ENCODE measurements at places on chromosomes 13 and 19.
A peak's percentile ranks its signal among the peaks of the same experiment; 100 is the strongest.

GRCh38 chr13:24063281-24063877 is 97.1 kb upstream of the SPATA13 start:
- DNase-seq, result no peak

DNA sequence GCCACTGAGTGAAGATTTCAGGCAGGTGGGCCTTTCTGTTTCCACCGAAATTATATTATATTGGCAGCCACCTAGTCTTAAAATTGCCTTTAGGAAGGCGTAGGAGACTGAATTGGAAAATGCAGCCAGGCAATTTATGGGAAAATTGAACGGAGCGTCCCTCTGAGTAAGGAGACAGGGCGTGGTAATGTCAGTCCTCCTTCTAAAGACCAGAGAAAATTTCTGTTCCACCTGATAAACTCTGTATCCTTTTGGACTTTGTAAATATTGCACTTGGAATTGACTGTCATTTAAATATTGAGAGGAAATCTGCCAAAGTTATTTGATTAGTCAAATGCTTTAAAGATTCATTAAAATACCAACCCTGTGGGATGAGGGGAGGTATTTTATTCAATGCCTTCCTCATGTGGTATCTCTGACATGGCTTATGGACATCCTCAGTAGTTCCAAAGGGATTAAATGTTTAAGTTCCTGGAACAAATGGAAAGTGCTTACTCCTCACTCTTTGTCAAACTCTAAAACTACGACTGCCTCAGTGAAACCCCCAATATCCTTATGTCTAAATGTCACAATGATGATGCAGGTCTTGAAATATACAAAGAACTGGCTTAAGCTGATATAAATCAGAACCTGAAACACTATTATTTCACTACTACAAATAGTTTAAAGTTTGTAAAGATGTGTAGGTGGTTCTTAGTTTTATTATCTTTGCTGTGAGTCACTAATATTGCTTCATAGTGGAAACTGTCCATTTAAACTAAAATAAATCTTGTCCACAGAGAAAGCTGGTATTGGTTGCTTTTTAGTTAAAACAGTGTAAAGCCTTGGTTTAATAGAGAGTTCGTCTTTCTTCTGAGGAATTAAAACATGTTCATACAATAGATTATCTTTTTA is 203.2 kb downstream of the FGF14 start:
- no peak for DNase-seq

DNA sequence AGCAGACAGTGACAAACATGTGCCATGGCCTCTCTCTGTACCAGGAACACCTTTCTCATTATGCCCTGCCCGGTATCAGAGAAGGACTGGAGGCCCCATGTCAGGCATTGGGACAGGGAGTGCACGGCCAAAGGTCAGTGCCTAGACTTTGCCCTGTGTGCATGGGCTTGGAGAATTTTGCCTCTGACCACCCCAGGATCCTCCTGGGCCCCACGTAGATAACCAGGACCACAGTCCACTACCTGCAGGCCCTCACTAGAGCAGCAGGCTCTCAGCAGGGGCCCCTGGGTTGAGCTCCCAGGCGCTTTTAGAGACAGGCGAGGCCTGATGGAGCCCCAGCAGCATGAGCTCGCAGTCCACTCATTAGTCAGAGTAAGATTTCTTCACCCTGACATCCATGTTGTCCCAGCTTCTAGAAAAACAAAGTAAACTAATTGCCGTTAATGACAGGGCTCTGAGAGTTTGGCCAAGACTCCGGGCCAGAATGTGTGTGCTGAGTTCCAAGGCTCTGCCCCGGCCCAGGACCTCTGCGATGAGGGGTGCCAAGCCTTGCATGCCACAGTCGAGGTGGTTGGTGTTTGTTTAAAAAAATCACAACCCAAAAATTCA is 42.7 kb downstream of the CAPN12 start:
- DNase-seq, result no peak

GRCh38 chr13:29067306-29067945 is 247.3 kb downstream of the MTUS2 start:
- DNase-seq, result no peak

GRCh38 chr13:73075546-73075945 is 16.7 kb downstream of the KLF5 start:
- no peak for DNase-seq

DNA sequence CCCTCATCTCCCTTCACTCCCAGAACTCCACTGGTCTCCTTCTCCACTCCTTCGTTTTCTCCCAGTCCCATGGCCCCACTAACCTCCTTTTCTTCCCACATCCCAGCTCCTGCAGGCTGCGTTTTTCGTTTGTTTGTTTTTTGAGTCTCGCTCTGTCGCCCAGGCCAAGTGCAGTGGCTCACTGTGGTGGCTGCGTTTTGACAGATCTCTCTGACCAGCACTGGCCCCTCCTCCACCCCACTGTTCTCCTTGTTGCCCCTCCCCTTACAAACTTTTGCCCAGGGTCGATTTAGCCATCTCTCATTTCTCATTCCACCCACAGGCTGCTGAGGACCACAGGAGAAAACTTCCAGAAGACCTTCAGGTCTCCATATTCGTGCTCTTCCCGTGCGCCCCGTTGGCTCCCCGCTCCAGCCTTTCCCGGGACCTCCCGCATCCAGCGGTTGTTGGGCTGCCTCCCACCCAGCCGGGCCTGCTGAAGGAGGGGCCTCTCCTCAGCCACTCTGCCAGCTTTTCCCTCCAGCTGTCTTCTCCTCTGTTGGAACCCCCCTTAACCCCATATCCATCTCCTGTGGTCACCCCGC is 40.6 kb upstream of the GJB6 start:
- DNase-seq, result no peak

DNA sequence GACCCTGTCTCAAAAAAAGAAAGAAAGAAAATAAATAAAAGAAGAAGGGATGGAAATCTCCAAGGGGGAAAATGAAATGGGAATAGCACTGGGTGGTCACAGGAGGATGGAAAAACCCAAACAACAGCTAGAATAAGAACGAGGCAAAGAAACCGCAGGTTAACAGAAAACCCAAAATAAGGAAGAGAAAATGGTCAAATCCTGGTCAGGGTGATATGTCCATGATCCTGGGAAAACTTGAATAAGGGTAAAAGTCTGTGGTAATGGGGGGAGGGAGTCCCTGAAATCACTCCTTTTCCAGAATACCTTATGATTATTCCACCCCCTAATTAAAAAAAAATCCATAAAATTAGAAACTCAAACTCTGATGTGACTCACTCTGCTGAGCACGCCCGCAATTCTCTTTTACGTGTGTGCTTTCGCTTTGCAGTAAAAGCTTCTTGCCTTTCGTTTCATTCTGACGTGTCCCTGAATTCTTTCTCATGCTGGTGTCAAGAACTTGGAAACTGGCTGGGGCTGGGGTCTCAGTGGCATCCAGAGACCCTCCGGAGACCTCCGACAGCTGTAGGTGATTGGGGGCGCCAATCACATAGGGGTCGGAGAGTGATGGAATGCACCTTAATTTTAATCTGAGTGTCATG is 4.3 kb upstream of the NAXD start:
- DNase-seq, result no peak

DNA sequence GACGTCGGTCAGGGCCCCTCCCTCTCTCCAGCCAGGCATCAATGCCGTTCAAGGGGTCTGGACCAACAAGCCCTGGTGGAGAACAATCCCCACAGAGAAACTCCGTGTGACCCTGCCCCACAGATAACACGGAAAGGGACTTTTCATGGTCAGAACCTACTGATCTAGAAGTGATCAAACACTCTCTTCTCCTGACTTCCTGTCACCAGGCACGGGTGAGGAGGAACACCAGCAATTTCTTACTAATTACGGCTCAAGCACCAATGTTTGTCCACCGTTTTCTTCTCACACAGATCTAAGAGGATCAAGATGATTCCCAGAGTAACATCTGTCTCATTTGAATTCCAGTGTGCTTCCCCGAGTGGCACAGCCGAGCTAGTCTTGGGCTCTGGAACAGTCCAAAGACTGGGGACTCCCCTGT is 11.8 kb downstream of the RASA3 start:
- no peak for DNase-seq

- no peak for DNase-seq
These were observed 60.0 kb upstream of the SPRY2 start for GRCh38 chr13:80400865-80401426.

GRCh38 chr13:78603240-78603957 is at the start of gene POU4F1:
TSS of gene POU4F1 (minus strand) at chr13:78603552. CDS start at chr13:78603326, 226 bp downstream.
- peak; percentile 35 for DNase-seq

DNA sequence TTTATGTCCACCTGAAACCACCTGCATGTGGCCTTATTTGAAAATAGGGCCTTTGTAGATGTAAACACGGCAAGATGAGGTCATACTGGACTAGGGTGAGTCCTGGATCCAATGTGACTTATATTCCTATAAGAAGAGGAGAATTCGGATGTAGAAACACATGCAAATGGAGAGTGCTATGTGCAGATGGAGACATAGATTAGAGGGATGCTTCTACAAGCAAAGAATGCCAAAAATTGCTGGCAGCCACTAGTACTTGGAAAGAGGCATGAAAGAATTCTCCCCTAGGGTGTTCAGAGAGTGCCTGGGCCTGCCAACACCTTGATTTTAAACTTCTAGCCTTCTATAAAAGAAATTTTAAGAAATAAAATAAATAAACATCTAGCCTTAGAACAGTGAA is 226.1 kb downstream of the RFC3 start:
- DNase-seq, result no peak

DNA sequence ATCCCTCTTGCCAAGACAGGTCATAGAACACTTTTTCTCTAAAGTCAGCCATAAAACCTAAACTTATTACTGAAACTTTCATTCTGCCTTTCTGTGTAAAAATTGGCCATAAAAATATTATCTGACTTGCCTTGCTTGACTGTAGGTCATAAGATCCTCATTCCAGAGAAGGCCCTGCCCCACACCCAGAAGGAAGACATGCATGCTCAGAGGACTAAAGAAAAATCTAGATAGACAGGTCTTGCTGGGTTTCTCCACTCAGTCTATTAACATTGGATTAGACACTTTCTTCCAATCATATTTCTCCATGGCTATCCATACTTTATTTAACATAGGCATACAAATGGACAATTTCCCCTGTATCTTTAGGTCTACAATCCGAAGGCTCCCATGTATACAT is 1066.5 kb downstream of the SLITRK1 start:
- DNase-seq, result no peak

- DNase-seq, result no peak
These were observed 135.5 kb downstream of the ZAR1L start for GRCh38 chr13:32179708-32180107.

- DNase-seq, result peak; percentile 88
These were observed at the start of gene ZNF880 for GRCh38 chr19:52369559-52370340. TSS of gene ZNF880 (plus strand) at chr19:52369923. CDS start at chr19:52369966, 43 bp downstream.

DNA sequence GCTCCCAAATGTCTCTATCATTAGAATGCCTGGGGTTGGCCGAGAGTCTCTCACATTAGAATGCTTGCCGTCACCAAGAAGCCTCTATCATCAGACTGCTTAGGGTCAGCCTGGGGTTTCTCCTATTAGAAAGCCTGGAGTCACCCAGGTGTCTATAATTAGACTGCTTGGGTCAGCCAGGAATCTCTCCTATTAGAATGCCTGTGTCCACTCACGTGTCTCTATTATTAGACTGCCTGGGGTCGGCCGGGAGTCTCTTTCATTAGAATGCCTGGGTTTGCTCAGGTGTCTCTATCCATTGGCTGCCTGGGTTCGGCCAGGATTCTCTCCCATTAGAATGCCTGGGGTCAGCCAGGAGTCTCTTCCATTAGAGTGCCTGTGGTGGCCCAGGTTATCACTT is 1453.1 kb downstream of the UQCRFS1 start:
- no peak for DNase-seq

GRCh38 chr13:81957121-81957520 is 1616.2 kb upstream of the SPRY2 start:
- DNase-seq, result no peak

DNA sequence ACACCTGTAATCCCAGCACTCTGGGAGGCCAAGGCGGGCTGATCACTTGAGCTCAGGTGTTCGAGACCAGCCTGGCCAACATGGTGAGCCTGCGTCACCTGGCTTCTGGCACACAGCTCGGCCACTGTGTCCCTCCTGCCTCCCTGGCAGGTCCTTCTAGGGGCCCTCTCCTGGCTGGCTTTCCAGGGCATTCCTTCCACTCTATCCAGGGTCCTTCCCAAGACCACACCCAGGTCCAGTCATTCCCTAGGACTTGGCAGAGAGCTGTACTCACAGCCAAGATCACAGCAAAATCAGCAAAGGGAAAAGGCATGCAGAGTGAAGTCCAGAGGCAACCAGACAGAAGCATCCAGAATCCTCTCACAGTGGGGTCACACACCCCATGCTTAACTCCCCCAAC is 9.7 kb upstream of the HSH2D start:
- DNase-seq, result no peak

GRCh38 chr13:109768176-109768575 is 18.2 kb downstream of the IRS2 start:
- no peak for DNase-seq

DNA sequence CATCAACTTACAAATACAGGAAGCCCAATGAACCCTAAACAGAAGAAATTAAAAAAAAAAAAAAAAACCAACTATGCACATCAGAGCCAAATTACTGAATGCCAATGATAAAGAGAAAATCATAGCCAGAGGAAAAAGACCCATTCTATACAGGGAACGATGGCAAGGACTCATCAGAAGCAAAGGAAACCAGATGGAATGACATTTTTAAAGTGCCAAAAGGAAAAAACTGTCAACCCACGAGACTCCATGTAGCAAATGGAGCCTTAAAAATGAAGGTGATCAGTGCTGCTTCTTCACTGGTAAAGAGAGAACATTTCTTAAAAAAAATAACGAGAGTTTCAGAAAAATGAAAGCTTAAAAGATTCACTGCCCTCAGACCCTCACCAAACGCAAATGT is 18.3 kb downstream of the PCID2 start:
- no peak for DNase-seq
